ENCODE measurements at places on chromosomes 2 and 18.

GRCh38 chr2:216683846-216684245 lies 11.5 kb downstream of the IGFBP5 start:
- no peak for DNase-seq

DNA sequence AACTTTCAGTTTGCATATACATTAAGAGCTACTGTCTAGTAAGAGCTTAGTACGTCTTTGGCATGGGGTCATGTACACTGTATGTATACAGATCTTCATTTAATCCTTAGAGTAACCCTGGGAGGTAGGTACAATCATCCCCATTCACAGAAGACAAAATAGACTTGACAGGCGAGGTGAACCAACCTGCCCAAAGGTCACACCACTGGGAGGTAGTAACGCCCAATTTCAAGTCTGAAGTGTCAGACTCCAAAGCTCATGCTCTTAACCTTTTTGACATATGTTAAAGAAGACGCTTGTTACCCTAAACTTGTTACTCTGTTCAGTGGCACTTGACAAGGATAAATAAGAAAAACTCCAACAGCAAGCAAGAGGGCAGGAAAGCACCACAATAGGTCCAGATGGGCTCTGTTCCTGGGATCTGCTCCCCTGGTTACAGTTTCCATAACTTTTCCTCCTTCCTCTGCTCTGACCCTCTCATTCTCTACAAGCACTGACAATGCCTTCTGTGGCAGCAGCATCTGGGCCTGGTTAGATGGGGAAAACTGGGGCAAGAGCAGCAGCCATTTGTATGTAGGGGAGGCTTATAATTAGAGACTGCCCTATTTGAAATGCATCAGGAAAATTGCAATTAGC lies 64.7 kb upstream of the SERTAD2 start:
- DNase-seq: no peak

- peak; percentile 66 for DNase-seq
Observed at GRCh38 chr2:29921560-29921915, at the start of gene ALK. TSS of gene ALK (minus strand) at chr2:29921586. CDS start at chr2:29920659, 927 bp downstream.

- no peak for DNase-seq
Observed at GRCh38 chr2:62224976-62225375, 29.1 kb downstream of the B3GNT2 start.

DNA sequence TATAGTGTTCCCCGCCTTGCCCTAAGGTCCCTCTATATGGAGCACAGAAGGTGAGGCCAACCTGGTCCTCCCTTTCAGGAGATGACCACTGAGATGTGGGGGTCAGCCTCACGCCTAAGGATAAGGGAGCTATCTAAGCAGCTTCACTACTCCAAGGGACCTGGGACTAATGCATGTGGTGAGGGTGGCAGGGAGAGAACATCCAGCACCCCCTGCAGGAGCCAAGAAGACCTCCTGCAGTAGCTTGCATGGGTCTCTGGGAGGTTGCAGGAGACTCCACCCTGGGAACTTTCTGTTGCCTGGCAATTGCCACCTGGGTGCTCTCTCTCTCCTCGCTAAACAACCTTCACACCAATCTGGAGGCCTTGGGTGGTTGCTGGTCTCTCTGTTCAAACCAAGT lies 93.0 kb upstream of the KLHL29 start:
- DNase-seq: no peak

DNA sequence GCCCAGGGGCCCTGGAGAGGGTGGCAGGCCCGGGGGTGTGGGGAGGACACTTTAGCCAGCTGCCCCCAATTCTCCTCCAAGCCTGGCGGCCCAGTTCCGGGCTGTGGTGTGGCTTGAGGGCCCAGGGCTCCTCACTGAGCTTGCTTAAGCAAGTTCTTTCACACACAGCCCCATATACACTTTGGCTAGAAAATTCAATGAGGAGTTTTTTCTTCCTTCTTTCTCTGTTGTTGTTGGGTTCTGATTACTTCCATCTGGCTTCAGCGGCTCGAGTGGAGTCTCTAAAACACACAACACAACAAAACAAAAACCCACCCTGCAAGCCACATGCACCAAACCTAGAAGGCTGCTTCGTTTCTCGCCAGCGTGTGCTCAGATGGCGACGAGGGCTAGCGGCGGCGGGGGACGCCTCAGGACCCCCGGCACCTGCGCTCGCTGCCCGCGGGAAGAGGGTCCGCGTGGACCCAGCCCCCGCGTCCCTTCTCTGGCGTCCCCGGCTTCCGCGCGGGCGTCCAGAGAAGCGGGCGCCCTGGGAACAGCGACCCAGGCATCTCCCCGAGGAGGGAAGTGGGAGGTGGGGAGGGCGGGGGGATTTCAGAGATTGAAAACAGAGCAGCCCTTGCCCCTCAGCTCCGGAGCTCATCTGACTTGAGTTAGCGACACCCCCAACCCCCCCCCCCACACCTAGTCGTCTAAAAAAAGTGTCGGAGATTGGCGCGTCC lies 577 bp upstream of the GLI2 start:
- peak; percentile 1 for DNase-seq

All from activated CD4-positive, alpha-beta memory T cell treated with anti-CD3 and anti-CD28 coated beads, Interleukin-2, amount 10 ng/mL, durations not matched to agents 7 days and 5 days (primary cell).